ENCODE measurements at places on chromosomes 12 and 14.

GRCh38 chr12:40820794-40821484 is 128.7 kb downstream of the CNTN1 start:
- DNase-seq: no peak

DNA sequence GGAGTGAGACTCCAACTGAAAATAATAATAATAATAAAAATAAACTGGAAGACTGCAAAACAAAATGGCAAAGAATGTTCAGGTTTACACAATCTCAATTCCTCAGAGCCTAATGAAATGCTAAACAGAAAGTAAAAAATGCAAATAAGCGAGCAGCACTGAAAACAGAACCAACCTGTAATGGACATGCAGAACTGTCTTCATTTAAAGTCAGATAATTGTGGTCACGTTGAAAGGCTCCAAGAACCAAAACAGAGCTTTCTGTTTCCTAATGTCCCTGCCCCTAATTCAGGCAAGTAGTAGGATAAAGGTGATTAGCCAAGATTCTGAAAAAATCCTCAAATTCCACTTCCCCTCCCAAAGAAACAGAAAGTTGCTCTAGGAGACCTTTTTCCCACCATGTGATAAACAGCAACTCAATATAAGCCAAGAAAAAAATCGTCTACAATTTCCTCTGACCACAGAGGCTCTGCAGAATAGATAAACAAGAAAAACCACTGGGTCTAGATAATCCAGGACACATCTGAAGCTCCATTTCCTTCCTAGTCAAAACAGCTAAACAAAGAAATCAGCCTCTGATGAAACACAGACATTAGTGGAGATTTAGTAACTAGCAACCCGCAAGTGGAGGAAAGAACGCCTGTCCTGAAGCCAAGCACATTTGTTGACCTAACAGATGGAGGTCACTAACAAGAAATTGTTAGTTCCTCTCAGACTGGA is 3.0 kb downstream of the MIS18BP1 start:
- DNase-seq: no peak

DNA sequence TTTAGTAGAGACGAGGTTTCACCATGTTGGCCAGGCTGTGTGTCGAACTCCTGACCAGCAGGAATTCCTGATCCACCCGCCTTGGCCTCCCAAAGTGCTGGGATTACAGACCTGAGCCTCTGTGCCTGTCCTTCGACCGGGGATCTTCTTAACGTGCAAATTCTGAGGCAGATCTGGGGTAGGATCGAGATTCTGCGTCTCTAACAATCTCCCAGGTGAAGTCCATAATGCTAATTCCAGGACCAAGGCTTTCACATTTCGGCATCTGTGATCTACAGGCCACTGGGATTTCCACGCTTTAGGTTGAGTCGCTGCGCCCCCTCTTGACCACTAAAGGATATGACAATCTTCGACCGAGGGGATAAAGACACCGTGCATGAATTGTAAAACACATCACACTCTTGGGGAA is 24.8 kb downstream of the FOS start:
- peak; percentile 81 for DNase-seq

- no peak for DNase-seq
These were observed 326.3 kb downstream of the BMP4 start for GRCh38 chr14:53630336-53630735.

DNA sequence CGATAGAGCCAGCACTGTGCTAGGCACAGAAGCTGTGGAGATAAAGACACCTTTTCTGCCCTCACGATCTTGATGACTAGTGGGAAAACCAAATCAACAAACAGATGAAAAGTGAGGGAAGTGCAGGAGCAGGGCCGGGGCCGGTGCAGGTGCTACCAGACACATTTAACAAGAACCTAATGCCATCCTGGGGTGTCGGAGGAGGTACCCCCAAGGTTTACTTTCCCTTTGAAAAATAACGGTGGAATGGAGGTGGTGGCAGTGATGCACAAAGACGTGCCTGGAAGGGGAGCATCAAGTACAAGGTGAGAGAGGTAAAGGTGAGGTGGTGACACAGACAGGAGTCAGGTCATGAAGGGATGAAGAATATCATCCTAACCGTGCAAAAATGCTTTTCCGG is 22.1 kb downstream of the SLC6A13 start:
- DNase-seq: no peak

DNA sequence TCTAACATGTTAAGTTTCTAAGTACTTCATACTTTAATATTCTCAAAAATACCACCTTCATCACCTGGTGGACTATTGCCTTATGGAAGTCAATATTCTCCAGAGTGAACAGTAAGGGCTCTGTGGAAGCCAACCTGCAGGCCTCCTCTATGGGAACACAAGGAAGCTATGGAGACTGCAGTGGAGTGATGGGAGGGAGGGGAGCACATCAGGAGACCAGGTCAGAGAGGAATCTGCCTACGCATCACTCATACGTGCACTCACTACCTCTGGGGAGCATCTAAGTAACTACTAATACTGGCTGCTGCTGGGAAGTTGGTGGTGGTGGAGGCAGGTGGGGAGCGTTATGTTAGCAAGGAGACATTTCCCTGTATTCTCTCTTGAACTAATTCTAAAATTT is 19.9 kb downstream of the HECTD4 start:
- DNase-seq: no peak

- DNase-seq: no peak
These were observed 32.7 kb downstream of the ZNF605 start for GRCh38 chr12:132923356-132923909.

DNA sequence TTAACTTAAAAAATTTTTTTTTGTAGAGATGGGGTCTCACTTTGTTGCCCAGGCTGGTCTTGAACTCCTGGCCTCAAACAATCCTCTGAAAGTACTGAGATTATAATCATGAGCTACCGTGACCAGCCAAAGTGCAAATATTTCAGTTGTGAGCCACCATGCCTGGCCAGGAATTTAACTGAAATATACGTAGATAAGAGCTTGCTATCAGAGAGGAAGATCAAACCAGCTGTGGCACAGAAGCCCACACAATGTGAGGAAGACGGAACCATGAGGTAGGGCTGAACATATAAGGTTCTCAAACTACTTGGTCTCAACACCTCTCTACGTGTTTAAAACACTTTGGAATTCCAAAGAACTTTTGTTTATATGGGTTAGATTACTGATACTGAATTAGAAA is 29.1 kb downstream of the ATG14 start:
- no peak for DNase-seq

GRCh38 chr14:53103636-53104340 is 49.3 kb downstream of the DDHD1 start:
- no peak for DNase-seq

- no peak for DNase-seq
These were observed 350.0 kb downstream of the GALC start for GRCh38 chr14:87643005-87643404.

DNA sequence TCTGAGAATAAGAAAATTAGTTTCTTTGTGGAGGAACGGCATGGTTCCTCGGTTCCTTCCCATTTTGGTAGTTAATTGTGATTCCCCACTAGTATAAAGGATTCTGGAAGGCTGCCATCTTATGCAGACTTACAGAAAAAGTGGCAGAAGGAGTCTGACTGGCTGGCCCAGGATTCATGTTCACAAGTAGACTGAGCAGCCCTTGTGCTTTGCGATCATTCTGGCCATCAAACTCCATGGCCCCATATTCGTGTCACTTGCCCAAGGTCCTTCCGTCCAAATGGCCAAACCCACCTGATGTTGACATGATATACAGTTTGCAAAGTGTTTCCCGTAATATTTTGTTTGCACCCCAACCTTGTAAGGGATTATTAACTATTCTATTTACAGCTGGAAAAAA is 297.2 kb upstream of the AMIGO2 start:
- DNase-seq: no peak

DNA sequence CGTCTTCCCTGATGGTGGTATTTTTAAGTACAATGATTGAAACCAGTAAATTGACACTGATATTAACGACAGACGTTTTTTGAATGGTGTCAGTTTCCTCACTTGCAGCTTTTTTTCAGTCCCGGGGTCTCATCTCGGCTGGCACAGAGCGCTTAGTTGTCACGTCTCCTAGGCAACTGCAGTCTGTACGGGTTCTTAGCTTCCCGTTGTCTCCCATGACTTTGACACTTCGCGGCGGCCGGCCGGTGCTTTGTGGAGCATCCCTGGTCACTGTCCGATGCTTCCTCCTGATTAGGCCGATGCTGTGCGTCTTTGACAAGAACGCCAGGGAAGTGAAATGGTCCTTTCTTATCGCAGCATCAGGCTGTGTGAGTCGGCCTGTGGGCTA is 67.4 kb downstream of the ADGRD1 start:
- DNase-seq: no peak

DNA sequence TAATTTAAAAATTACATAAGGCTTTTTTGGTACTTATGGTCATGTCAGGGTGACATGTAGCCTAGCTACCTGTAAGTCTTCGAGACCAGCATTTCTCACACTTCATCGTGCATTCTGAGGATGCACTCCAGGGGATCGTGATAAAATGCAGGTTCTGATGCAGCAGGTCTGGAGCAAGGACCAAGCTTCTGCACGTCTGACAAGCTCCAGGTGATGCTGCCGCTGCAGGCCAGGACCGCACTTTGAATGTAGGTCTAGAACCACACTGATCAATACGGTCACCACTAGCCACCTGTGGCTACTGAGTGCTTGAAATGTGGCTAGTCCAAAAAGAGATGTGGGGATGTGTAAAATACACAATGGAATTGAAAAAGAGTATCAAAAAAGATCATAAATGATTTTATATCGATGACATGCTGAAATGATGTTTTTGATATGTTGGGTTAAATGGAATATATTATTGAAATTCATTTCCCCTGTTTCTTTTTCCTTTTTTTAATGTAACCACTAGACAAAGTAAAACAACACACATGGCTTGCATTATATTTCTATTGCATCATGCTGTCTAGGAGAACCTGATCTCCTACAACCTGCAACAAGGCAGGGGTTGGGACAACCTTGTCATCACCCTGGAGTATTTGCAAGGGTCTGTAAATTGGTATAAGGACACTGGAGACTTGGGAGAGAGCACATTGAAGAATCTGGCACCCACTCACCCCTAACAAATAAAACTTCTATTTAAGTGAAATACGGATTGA is 142.4 kb downstream of the DPF3 start:
- no peak for DNase-seq

GRCh38 chr12:29048787-29049186 is 100.3 kb upstream of the FAR2 start:
- DNase-seq: no peak

DNA sequence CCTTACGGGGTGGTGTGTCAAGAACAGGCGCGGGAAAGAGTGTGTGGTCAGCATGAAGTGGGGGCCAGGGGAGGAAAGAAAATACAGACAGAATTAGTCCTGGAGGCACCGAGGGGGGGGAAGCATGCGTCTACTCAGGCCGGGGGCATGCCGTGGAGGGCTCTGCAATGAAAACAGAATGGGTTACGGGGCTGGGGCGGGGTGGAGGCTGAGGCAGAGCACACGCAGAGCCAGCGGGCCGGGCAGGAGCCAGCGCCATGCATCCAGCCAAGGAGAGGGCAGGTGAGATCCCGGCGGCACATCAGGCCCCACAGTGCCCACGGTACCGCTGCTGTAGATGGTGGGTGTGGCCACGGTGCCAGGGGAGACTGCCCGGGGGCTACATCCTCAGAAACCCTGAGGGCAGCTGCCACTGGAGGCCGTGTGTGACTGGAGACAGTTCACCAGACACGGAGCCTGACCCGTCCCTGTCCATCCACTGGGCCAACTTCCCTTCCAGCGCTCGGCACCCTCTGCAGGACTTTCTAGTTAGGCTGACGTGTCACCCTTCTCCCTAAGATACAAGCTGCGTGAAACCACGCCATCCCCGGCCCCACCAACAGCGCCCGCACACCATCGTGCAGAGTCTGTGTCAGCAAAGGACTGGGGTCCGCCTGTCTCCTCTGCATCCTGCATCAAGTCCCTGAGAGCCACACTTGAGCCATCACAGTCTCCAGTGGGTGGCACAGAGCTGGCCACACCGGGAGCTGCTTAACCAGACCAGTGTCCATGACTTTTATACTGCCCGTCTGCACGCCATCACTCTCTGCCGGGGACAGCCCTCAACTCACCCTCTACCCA is 87.4 kb downstream of the PIWIL1 start:
- no peak for DNase-seq

GRCh38 chr12:75553836-75554555 is 42.6 kb upstream of the KRR1 start:
- DNase-seq: no peak

DNA sequence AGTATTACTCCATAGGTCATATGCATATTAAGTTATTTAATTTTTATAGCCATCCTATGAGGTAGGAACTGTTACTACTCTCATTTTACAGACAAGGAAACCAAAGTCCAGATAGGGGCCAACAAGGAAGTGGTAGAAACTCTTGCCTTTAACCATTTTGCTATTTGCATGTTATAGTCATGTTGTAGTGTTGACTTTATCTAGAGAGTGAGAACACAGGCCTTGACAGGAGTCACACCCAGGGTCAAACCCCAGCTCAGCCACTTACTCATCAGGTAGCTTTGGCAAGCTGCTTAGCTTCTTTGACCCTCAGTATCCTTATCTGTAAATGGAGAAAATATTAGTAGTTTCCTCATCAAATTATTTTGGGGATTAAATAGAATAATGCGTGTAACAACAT is 156.2 kb downstream of the CAND1 start:
- DNase-seq: no peak

DNA sequence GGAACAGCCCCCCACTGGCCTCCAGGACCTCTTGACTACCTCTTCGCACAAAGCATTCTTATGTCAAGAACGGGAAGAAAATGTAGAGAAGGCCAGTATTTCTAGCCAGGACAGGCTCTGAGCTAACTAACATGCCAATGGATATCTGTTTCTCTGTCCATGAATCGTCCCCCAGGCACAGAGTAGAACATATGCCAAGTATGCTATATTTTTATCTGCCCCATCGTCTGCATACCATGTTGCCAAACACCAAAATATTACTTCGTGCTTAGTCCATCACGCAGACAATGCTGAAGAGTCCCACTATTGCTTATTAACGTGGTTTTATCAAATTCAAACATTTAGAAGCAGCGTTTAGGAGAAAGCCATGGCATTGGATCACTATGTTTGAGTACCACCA is 151.4 kb upstream of the CPSF6 start:
- DNase-seq: no peak

GRCh38 chr14:98297567-98297966 is 974.4 kb downstream of the BCL11B start:
- no peak for DNase-seq

DNA sequence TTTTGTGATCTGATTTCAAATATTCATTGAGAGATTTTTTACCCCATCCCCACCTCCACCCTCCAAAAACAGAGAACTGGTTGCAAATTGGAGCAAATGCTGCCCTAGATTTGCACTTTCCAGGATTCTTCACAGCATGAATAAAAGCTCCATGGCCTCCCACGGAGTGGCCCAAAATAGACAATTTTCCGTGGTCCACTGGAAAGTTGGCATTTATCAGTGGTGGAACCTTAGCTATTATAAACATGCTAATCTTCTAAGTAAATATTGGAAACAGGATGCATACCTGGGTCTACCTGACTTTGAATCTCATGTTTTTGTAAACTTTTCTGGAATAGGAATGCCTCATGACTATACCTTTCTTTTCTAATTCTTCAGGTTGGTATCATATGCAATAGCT is 123.9 kb downstream of the SLC16A7 start:
- DNase-seq: no peak
